WTC11 (cell line): ENCODE measurements at places on chromosomes 2 and 18.

DNA sequence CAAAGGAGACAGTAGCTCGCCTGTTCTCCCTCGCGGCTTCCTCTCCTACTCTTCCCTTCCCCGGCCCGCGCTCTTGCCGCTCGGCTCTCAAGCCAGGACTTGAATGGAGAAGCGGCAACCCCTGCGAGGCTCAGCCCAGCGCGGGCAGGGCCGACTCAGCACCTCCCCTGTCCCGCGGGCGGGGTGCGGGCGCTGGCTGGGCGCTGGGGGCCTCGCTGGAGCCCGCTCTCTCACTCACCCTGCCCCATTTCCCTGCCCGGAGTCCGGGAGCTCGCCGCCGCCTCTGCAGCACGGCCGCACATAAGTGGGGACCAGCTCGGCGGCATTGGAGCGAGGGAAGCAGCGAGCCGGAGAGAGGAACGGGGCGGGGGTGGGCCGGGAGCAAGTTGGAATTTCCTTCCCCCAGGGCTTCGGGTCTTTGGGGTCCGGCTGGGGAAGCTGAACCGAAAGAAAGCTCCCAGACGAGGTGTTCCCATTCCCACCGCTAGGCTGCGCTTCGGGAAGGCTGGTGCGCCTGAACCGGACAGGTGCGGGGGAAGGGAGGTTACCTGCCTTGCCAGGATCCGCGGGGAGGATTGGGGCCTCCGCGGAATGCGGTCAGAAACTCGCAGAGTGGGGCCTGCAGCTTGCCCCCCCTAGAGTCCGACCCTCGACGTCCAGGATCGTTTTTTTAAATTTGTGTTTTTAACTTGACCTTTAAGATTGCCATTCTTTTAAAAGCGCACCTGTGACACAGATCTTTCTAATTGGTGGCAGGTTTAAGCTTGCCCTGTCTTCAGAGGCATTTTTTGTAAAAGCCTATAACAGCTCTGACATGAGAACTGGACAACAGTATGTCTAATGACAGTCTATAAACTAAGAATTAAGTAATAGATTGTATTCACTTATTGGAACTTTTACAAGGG is at the start of gene COBLL1:
Gene COBLL1 (minus strand): TSS at position 105 of the 905 bp plus-strand sequence. CDS start 627 bp downstream, outside the sequence.
- peak; percentile 94 for DNase-seq

- DNase-seq: no peak
Measured at GRCh38 chr2:96564026-96564425, 27.5 kb downstream of the ARID5A start.

- peak; percentile 69 for DNase-seq
Measured at GRCh38 chr2:143282684-143283083, 153.5 kb downstream of the ARHGAP15 start.

DNA sequence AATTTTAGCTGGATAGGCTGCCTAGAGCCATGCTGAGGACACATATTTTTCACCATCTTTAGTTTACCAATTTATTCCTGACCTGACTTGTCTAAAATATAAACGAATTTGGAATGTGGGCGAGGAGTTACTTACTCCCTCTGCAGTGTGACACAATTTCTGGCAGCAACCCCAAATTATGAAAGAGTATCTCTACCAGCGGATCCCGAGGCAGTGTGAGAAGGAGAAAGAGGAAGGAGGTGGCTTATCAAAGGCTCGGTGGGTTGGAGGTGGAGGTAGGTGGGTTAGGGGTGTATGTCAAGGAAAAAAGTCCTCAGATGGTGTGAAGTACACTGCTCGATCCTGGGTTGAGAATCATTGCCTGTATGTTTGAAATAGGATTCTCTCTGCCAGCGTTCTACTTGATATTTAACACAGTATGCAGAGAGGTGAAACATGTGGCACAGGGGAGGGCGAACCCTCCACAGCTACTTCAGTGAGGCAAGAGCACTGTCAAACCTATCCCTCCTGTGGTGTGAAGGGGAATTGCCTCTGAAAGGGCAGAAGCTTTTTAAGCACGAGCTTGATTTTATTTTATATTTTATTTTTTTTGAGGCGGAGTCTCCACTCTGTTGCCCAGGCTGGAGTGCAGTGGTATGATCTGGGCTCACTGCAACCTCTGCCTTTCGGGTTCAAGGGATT is 76.0 kb downstream of the RFTN2 start:
- peak; percentile 32 for DNase-seq

DNA sequence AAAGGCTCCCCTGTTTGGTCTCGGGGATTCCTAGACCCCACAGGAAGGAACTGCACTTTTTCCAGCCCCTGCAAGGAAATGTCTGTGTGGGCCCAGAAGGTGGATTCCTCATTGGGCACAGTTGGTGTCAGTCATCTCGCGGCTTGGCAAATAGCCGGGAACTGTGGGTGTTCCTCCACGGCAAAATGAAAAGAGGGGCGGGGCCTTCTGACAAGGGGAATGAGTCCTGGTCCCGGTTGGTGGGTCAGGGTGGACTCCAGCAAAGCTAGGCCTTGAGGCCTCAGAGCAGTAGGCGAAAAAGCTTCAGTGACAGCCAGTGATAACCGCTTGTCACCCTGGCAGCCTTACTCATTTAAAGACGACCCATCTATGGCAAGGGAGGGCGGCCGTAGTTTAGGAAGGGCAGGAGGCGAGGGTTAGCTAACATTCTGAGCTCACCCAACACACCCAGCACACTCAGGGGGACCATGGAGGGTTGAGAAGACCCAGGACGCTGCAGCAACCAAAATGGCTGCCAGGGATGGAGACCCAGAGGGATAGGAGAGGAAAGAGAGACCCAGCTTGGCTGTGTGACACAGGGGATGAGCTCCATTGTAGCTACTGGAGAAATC is 16.5 kb downstream of the SLC4A3 start:
- DNase-seq: peak; percentile 59

- no peak for DNase-seq
Measured at GRCh38 chr2:183505911-183506310, 381.7 kb downstream of the NUP35 start.

DNA sequence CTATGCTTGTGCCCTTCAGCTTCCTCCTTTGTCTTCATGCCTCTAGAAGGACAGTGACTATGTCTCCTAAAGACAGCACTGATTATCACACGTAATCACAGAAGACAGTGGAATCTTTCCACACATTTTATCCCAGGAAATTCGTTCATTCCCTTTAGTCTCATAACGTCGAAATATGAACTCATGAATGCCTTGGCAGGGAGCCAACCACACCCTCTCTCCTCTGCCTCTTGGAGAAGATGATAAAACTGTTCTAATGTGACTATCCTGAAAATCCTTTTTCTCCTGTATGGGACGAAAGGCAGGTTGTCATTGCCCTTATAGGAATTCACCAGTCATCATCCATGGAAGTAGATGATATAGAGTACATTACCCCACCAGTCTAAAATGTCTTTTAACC is 726.6 kb upstream of the FANCL start:
- no peak for DNase-seq

DNA sequence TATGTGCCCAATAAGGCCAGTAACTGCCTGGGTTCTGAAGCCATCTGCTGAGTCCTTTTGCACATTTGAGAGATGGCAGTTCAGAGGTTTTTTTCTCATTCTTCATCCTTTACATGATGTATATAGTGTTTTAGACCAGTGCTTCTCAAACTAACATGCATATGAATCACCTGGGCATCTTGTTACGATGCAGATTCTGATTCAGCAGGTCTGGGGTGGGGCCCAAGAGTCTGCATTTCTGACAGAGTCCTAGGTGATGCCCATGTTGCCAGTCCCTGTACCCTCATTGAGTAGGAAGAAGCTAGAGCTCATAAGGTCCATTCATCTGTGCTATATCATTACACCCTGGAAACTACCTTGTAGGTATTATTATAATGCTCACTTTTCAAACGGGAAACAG is 3.8 kb downstream of the SMYD5 start:
- DNase-seq: no peak

DNA sequence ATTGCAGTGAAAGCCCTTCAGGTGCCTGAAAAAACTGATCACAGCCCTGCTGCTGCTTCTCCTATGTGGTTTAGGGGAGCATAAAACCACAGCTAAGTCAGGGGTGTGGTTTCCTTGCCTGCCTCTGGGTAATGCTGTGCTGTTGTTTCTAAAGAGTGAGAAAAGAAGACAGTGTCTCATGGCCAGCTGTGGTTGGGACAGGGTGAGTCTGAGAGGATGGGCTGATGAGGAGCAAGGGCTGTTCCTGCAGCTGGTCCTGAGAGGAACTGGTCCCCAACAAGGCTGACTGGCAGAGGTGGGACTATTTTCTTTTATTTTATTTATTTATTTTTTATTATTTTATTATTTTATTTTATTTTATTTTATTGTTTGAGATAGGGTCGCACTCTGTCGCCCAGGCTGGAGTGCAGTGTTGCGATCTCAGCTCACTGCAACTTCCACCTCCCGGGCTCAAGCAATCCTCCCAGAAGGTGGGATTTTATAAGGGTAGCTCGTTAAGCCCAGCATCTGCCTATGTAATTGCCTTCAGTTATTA is 236.7 kb downstream of the FHOD3 start:
- DNase-seq: no peak
